ENCODE measurements at places on chromosomes 2 and 18.

DNA sequence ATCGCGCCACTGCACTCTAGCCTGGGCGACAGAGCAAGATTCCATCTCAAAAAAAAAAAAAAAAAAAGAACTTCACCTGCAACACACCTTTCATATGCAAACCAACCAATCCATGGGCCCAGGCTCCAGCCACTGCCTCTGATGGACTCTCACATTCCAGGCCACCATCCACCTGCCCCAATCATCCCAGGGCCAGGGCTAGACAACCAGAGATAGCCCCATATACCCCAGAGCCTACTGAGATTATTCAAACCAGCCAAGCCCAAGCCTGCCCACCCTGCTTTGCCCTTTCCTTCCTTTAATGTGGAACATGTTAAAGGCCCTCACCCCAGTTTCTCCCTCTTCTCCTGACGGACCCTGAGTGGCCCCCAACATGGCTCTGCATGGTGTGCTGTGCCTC is 57.0 kb downstream of the MRPL35 start:
- no peak for DNase-seq

- DNase-seq, result no peak
These were observed 71.9 kb downstream of the TCF4 start for GRCh38 chr18:55515941-55516710.

- DNase-seq, result no peak
These were observed 47.2 kb downstream of the MEP1B start for GRCh38 chr18:32237049-32237448.

- no peak for DNase-seq
These were observed 194.5 kb downstream of the IKZF2 start for GRCh38 chr2:212956665-212957607.

GRCh38 chr2:177429688-177430325 is 37.2 kb downstream of the AGPS start:
- DNase-seq, result no peak

DNA sequence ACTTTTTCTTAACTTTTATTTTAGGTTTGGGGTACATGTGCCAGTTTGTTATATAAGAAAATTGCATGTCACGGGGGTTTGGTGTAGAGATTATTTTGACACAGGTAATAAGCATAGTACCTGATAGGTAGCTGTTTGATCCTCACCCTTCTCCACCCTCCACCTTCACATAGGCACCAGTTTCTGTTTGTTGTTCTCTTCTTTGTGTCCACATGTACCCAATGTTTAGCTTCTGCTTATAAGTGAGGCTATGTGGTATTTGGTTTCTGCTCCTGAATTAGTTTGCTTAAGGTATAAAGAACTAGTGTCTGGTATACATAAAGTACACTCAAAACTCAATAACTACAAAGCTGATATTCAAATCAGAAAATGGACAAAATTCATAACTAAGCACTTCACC is 654.6 kb upstream of the LINC00305 start:
- no peak for DNase-seq
